NCI-H446 (cell line): ENCODE measurements at places on chromosomes 12 and 14.

- no peak for DNase-seq
Observed at GRCh38 chr12:95740751-95741150, 49.8 kb downstream of the NTN4 start.

DNA sequence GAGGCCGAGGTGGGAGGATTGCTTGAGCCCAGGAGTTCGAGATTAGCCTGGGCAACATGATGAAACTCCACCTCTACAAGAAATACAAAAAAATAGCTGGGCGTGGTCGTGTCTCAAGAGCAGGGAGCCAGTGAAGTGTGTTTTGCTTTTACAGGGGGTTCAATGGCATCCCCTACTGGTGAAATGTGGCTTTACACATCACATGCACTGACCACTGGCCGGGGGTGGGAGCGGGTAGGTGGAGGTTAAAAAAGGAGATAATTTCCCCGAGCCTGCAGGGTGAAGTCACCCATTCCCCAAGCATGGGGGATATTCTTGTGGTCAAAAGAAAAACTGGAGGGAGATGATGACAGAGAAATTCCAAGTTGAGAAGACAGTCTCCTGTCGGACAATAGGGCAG lies 63.6 kb upstream of the PWP1 start:
- DNase-seq: no peak

DNA sequence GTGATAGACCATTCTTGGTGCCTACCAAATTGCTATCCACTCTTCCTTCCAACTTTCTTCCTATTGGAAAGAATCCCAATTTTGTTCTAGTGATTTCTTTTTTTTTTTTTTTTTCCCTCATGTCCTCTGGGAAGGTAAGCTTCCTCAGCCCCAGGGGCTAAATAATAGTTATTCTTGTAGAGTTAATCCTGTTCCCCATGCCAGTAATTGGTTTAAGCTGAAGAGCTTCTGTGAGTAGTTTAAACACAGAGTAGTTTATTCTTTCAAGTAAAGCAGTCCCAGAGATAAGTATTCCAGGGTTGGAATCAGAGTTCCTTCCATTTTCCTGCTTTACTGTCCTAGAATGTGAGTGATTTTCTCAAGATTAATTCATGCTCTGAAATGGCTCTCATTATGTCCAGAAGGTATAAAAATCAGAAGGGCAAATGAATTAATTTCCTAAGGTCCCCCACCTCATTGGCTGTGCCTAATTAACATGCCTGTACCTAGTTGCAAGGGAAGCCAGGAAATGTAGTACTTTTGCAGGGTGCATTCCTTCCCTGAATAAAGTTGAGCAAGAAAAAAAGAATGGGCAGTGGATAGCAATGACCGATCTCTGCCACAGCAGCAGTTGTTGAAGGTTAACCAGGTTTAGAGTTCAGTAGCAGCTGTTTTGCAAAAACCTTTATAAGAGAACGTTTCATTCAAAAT lies 97.8 kb downstream of the PLEKHA5 start:
- DNase-seq: no peak

DNA sequence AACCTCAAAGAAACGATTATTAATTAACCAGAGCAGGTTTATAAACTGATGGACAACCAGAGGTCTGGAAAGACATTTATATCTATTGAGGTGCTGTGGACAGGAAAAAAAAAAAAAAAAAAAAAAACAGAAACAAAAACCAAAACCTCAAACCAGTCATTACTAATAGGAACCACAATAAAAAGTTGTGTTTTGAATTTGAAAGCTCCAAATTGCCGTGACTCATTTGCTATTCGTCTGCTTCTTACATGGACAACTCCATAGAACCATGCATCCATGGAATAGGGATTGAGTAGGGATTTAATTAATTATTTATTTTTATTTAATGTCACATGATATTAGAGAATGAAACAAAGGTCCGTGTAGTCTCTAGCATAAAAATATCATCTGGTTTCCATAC lies 134.1 kb upstream of the SSTR1 start:
- no peak for DNase-seq

DNA sequence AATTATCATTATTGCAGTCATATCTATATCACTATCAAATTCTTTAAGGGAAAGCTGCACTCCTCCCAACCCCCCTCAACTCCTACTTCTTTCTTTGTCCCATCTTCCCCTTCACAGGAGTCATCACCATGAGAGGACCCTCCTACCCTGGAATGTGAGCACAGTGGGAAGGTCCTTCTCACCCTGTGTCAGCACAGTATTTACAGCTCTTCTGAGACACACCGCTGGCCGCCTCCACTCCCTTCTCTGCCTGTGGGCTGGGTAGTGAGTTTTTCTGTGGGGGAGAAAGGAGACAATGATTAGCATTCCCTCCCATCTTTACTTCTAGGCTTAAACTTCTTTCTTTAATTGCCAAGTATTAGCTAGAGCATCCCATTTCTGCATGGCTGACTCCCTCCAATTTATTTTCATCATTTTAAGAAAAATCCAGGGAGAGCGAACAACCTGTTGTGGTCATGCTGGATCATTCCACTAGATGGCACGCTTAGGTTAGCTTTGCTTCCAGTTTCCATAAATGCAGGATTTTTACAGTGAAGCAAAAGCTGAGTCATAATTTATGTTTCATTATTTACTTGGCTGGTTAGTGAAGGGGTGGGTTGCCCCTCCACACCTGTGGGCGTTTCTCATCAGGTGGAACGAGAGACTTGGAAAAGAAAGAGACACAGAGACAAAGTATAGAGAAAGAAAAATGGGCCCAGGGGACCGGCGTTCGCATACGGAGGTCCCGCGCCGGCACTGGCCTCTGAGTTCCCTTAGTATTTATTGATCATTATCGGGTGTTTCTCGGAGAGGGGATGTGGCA lies 188.5 kb downstream of the ALX1 start:
- DNase-seq: peak; percentile 48

DNA sequence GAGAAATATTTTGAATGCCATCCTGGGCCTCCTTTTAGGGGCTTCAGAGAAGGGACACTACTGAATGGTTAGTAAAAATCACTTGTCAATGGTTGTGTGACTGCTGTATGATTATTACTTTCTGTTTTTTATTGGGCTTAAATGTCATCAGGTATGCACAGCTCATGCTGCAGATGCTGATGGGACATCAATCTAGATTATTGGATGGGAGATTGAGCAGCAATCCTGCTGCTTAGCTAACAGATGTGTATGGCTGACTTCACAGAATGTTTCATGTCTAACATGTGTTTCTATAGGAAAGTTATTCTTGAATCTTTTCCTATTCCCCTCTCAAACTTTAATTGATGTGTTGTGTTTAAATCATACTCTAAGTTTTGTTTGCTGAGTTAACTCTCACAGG lies 166.8 kb downstream of the RMST start:
- DNase-seq: no peak

- no peak for DNase-seq
Observed at GRCh38 chr14:103057028-103057371, 349 bp downstream of the CDC42BPB start.

DNA sequence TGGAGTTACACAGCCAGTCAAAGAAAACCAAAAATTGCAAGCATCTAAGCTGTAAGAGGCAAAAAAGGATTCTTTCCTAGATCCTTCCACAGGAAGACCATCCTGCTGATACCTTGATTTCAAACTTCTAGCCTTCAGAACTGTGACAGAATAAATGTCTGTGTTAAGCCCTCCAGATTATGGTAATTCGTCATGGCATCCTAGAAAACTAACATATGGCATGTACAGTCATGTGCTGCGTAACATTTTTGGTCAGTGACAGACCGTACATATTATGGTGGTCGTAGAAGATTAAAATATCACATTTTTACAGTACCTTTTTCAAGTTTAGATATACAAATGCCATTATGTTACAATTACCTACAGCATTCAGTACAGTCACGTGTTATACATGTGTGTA lies 660.9 kb upstream of the LMO3 start:
- DNase-seq: no peak

GRCh38 chr12:53867216-53868012 lies 71.2 kb upstream of the HOXC13 start:
- DNase-seq: no peak

GRCh38 chr12:50613463-50613862 lies 108.7 kb downstream of the DIP2B start:
- DNase-seq: no peak

- peak; percentile 23 for DNase-seq
Observed at GRCh38 chr14:95102680-95103044, 54.7 kb downstream of the DICER1 start.
